HFF-Myc (cell line): ENCODE measurements at places on chromosomes 2 and 18.

DNA sequence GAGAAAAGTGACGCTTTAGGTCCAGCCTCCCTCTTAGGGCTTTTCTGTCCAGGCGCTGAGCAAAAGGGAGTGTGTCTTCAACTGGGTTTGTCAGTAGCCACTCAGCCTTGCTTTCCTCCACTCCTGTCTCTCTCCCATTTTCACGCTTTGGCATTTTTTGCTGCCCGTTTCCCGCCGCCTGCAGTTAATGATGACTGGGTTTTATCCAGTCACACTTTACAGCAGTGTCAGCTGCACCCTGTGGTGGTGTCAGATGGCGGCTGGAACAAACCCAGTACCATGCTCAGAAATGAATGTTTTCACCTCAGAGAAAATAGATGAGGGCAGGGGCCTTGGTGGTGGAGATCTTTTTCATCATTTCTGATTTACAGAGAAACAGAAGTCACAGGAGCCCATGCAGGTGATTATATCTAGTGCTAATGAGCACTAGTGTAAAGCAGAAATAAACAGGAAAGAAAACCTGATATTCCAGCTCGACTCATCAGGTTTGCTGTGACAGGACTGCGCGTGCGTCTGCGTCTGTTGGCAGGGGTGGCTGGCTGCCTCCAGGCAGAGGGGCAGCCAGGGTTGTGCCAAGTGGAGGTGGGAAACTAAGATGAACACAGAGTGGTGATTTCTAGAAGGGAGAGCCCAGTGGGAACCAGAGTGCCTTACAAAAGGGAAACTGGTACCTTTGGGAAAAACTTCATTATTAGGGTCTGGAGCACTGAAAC is 139.9 kb downstream of the TANC1 start:
- DNase-seq = no peak

- no peak for DNase-seq
Measured at GRCh38 chr2:25023333-25023732, 18.5 kb upstream of the EFR3B start.

DNA sequence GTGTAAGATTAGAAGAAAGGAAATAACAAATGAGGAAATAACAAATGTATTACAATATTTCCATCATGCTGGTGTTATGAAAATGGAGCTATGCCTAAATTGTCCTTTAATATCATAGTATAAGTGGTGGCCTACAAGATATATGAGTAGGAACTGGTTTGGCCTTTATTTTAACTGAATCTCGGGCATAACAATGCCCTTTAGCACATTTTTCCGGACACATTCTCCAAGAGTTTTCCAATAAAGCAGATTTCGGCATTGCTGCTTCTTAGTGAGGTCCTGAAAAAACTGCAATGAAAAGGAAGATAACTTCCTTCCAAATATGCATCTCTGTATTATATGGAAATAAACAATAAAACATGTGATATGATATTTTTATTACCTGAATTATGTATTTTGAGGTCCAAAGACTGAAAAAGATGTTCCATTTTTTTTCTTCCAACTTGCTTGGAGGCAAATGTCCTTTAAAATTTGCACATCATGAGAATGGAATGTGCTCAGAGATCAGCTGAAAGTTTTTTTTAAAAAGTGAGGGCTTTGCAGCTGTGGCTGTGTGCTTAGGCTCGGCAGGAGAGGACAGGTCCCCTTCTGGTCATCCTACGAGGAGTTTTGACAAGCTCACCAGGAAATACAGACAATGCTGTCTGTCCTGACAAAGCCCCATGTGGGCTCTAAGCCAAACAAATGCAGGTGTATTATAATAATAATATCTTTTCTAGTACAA is 132.3 kb upstream of the RND3 start:
- no peak for DNase-seq

- DNase-seq = no peak
Measured at GRCh38 chr2:10619643-10620042, 70.1 kb downstream of the NOL10 start.

- no peak for DNase-seq
Measured at GRCh38 chr2:28613186-28613585, 117.3 kb downstream of the PLB1 start.

DNA sequence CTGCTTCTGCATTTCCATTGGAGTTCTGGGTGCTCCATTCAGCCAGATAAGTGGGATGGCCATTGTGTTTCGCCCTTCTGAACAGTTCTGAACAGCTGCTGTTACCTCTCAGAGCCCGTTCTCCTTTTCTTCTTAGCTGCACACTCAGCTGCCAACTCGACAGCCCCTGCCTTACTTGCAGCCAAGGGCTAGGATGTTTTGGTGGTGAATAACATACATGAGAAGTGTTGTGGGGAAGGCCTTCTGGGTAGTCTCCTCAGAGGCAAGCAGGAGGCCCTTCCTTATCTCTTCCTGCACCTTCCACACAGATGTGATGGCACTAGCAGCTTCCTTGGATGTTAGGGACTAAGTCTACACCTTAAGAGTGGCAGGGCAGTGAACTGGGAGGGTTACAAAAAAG is 138.4 kb upstream of the NOSTRIN start:
- DNase-seq = no peak

GRCh38 chr2:51595836-51596235 is 563.9 kb upstream of the NRXN1 start:
- DNase-seq = no peak

DNA sequence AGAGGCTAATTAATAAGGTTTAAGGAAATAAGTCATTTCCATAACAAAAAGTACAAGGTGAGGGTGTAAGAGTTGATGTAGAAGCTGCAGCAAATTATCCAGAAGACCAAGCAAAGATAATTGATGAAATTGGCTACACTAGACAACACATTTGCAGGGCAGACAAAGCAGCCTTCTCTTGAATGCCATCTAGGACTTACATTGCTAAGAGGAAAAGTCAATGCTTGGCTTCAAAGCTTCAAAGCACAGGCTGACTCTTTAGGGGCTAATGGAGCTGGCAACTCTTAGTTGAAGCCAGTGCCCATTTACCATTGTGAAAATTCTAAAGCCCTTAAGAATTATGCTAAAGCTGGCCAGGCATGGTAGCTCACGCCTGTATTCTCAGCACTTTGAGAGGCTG is 728.6 kb upstream of the KLHL29 start:
- no peak for DNase-seq

DNA sequence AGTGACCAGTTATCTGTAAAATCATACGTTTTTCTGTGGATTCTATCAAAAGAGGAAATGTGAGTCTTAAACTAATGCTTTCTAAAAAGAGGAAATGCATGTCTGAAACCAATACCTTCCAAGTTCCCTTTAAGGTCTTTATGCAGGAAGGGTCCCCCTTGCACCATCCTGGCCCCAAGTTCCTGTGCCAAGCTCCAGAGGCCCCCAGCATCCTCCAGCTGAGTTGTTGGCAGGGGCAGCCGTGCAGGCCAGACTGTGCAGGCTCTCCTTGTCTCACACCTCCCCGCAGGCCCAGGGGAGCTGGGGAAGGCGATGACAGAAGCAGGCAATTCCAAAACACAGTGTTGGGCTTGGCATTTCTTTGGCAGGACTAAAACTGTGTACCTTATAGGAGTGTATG is 39.2 kb downstream of the DPYSL5 start:
- DNase-seq = no peak

- DNase-seq = no peak
Measured at GRCh38 chr18:55123361-55123760, 164.1 kb upstream of the CCDC68 start.

DNA sequence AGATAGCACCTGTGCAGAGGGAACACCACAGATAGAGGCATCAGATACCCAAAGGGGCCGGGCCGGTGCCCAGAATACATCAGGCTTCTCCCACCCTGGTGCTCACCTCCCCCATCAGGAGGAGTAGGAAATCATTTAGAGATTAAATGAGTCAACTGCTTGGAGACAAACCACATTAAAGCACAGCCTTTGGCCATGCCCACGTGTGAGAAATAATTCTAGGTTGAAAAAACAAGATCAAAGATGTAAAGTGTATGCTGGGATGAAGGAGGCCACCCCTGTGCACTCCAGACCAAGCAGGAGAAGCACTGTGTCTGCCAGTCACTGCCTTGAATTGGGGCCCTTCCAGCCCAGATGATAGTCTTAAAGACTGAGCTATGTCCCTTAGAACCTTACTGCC is 152.8 kb upstream of the ACAA2 start:
- no peak for DNase-seq

- no peak for DNase-seq
Measured at GRCh38 chr2:212843409-212844199, 305.0 kb upstream of the ERBB4 start.

DNA sequence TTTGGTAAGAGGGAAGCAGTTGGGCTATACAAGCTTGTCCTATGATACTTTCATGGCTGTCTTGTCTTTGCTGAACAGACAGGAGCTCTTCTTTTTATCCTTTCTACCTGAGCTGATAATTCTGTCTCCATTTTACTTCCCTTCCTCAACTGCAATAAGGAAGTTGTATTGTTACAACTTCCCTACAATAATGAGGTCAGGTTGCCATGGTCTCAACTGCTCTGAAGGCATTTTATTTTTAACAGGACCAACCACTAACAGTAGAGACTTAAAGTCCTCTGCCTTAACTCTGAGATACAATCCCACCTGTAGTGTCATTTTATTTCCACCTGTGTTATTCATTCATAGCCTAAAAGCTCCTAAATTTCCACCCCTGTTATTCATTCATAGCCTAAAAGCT is 118.6 kb upstream of the PGAP1 start:
- DNase-seq = no peak

DNA sequence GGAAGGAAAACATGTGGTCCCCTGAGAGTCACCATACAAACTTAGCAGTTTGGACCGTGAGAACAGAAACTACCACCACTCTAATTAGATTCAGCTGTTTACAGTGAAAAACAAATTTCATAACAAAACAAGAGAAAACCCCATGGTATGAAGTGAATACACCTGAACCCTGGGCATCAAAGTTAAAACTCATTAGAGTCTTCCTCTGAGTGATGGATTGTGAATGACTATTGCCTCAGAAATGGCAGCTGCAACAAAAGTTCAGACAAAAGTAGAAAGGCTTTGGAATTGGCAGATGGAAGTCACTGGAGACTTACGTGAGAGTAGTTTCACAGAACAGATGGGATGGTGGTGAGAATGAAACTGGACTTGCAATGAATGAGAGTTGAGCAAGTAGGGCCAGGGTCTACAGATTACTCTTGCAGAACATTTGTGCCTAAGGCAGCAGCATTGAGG is 98.0 kb downstream of the AAK1 start:
- no peak for DNase-seq

GRCh38 chr2:173644146-173644545 is 289.5 kb downstream of the CDCA7 start:
- DNase-seq = no peak

DNA sequence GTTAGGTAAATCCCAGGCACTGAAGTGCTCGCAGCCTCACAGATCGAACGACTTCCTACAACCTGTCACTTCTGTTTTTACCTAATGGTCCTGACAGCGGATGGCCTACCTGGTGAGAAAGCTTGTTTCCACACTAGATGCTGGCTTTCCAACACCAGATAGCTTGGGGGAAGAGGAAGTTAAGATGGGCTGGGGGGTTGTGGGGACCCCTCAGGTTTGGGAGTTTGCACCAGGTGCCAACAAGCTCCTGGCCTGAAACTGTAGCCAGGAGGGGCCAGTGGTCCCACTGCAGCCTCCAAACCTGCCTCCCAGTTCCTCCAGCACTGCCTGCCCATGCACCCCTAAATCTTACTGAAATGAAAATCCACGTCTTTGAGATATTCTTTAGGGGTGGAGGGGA is 3.9 kb downstream of the TMEM185B start:
- no peak for DNase-seq

DNA sequence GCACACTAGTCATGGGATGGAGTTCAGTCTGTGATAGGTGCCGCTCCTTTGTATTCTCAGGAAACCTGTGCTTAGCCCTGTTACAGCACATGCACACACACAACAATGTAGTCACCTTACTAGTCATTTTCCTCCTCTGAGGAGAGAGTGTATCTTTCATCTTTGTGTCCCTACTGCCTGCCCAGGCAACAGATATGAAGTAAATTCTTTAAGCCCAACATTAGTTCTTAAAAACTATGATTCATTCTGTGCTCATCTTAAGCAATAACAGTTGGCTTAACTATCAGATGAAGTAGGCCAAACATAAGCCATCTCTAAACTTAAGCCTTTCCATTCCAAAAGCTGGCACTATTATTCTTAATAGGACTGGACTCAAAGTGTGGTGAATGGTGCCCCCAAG is 186.5 kb downstream of the LNPK start:
- no peak for DNase-seq

GRCh38 chr2:54671875-54672589 is 51.4 kb upstream of the EML6 start:
- DNase-seq = no peak

DNA sequence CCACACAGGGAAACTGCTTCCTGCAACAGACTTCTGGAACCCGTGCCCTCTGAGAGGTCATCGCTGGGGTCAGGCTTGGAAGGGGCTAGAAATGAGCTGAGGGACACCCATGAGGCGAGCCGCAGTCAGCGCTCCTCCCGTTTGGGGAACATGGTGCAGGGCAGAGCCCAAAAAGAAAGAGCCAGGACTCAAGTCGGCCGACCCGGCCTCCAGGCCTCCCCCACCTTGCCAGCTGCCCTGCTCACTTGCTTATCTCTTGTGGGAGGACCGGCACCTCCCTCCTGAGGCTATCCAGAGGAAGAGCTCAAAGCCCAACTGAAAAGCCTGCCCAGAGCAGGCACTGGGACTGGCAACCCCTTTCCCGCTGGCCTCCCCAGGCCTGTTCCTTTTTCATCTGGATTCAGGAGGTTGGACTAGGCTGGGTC is 43.6 kb downstream of the SCTR start:
- DNase-seq = no peak

DNA sequence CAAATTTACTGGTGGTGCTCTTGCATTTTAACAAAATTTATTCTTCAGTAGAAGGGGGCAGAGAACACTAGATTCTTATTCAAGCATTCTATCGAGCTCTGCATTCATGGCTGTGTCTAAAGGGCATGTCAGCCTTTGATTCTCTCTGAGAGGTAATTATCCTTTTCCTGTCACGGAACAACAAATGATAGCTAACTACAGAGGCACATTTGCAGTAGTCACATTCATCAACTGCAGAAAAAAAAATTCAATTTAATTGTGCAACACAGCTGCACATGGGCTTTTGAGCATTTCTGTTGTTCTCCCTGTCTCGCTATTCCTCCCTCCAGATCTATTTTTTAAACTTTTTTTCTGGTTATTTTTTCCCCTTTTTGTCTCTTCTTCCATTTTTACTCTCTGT is 13.0 kb upstream of the DLX1 start:
- DNase-seq = no peak

- no peak for DNase-seq
Measured at GRCh38 chr18:515156-515815, 14.8 kb upstream of the COLEC12 start.

DNA sequence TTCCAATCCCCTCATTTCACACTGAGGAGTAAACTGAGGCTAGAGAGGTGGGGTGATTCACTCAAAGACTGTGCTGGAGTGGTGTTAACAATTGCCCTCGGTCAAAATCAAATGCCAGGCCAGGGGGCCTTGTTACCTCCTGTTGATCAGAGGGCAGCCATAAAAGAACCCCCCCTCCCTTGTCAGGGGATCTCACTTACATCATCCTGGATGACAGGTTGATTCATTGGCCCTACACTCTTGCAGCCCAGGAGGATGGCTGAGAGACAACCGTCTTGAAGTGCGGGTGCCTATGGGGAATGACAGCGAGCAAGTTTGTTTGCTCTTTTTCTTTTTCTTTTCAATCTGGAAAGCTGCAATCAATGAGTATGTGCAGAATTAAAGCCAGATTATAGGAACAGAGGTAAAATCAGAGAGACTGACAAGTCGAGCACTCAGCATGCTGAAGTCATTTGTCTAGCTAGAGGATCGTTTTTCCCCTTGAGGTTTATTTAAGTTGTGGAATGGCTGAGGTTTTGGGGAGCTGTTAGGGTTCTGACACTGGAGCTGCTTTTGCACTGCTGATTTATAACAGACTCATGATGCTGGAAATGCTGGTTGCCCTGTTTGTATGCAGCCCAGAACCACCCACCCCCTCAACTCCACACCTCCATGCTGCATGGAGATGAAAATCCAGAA is 26.4 kb upstream of the NRP2 start:
- no peak for DNase-seq
